NCI-H524 (cell line): ENCODE measurements at places on chromosomes 11 and 22.

DNA sequence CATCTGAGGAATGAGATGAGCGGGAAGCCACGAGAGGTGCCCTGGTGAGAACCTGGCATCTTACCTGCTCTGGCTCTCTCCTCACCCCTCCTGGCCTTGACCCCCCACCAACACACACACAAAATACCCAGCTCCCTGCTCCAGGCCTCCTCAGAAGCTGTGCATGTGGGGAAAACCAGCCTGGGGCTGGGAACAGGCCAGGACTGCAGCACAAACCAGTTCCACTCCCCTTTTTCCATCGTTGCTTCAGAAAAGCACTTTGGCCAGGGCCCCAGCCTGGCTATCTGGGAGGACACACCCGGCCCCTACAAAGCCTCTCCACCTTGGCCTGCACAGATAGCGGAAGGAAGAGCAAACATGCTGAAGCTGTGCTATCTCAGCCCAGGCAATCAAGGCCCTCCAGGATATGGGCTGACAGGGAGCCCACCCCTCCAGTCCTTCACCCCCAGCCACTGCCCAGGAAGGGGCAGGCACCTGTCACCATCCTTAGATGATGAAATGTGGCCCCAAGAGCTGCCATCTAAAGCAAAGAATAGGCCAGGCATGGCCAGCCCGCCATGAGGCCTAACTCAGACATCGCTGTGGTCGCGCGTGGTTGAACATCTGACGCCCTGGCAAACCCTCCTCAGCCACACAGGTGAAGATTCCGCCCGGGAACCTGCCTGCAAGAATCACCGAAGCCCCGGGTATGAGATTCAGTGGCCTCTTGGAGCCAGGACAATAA, 35.4 kb downstream of the PISD start:
- no peak for DNase-seq

DNA sequence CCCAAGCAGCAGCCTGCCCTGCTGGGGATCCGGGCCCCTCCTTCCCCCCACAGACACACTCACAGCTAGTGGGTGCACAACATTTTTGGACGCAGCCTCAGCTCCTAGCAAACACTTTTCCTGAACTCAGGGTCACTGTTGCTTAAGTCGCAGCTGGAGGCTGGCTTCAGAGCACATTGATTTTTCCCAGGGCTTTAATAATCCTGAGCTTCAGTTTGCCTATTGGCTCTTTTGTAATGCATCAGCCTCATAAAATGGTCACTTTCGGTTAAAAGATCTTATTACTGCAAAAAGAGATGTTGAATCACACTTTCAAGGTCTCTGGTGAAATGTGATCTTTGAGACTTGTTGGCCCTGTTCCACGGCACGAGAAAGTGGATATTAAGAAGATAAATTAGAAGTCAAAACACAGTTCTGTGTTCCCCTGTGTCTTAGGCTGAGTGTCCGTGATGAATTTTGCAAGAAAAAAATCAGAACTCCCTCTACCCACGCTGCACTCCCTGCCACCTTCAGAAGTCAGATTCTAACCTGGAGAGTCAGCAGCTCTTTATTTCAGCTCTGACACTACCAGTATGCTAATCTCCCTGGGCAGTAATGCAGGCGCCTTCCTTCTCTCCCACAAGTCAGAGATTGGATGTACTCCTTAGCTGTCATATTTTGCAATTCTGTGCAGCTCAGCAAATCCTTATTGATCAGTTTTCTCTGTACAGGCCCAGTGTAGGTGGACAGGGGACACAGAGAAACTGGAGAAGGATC, 158.2 kb upstream of the E2F8 start:
- DNase-seq: no peak

- DNase-seq: peak; percentile 60
Measured at GRCh38 chr11:94734563-94735275, 33.4 kb upstream of the AMOTL1 start.

DNA sequence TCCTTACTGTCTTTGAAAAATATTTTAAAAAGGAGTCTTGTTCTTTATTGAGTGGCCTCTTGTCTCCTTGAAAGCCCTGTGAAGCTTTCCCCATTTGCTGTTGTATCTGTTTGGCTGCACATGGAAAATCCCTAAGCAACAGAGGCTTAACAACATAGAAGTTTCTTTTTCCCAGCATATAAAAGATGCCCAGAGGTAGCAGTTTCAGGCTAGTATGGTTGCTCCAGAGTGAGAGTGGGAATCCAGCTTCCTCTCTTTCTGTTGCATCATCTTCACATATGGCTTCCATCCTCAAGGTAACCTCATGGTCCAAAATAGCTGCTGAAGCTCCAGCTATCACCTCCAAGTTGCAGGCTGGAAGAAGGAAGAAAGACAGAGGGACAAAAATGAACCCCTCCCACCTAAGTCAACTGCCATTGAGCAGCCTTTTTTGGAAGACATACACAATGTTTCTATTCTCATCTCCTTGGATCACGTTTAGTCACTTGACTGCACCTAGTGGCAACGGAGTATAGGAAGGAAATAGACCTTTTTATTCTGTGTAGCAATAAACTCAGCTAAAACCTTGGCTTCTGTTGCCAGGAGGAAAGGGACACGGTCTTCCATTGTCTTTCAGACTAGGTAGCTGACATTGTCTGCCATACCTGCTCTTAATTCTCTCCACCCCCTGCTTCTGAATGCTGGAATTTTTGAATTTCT, 5.3 kb downstream of the CSF2RB start:
- DNase-seq: no peak

DNA sequence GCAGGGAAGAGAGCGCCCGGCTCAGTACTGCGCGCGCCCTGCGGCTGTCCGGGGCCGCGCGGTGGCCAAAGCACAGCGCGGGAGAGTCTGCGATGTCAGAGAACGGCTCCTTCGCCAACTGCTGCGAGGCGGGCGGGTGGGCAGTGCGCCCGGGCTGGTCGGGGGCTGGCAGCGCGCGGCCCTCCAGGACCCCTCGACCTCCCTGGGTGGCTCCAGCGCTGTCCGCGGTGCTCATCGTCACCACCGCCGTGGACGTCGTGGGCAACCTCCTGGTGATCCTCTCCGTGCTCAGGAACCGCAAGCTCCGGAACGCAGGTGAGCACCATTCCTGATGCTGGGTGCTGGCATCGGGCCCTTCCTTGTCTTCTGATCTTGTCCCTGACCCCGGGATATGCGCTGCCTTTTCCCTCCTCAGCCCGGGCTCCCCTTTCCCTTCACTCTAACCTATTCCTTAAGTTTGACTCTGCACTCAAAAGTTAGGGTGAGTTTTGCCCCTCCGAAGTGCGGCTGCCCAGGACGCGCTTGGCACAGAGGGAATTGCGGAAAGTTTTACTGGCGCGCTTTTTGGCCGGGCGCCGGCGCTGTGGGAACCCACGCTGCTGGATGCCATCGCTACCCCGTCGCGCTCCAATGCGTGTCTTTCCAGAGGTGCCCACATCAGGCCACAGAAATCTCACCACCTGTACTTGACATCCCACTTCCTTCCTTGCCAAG, at the start of gene MTNR1B:
MTNR1B (plus strand) TSS at position 18 of the 714 bp plus-strand sequence; CDS start at position 93, 75 bp downstream.
- DNase-seq: no peak

GRCh38 chr11:73445980-73446379, 69.8 kb downstream of the RELT start:
- no peak for DNase-seq

GRCh38 chr11:111098091-111098490, 147.4 kb upstream of the POU2AF2 start:
- DNase-seq: no peak

GRCh38 chr11:61826930-61827570, 1.1 kb upstream of the FADS2 start:
- DNase-seq: peak; percentile 50

GRCh38 chr22:50179937-50180726, 5.6 kb upstream of the TRABD start:
- no peak for DNase-seq

DNA sequence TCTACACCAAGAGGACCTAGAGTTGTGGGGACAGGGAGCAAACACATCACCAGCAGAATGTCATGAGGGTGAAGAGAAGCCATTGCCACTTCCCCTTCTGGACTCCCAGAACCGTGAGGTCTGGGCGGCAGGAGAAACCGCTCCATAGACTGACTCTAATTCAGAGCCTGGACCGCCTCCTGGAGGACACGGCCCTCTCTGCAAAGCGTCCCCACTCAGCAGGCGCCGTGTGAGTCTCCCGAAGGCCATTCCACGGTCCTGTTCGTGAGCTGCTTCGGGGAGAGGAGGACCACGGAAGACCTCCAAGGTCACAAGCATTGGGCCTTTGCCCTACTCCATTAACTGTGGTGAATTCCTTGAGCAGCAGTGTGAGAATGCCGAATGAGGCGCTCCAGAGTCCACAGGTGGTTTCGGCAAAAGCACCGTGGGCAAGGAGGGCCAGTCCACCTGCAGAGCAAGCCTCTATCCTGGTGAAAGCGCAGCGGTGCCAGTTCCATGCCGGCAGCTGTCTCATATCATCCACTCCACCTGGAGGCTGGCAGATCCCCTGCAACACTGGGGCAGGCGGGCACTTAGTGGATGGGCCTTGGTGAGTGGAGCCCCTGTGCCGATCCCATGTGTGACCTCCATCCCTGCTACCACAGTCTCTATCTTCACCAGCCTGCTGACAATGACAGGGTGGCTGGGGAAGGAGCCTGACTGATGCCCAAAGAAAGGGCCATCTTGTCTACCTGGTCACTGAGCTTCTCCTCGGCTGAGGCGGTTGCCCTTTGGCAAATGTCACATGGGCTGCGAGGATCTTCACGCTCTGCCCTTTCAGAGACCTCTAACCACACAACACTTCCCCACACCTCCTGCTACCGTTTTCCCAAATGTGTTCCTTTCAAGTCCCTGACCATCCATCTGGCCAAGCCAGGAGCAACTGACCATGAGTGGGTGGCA, 7.5 kb downstream of the C11orf21 start:
- DNase-seq: no peak
